Vagina (tissue), 2 donors: ENCODE measurements at places on chromosomes 2 and 18.

- no peaks in the 10 kb centered on the region for H3K36me3 ChIP-seq
- H3K4me1 ChIP-seq: peaks cover 7% of the 10 kb centered on the region
- H3K27me3 ChIP-seq: no peaks in the 10 kb centered on the region
- no peak overlapping the region for H3K4me3 ChIP-seq
- DNase-seq: no peak
Measured at GRCh38 chr2:109302319-109302718, 173.3 kb downstream of the SH3RF3 start.

GRCh38 chr2:179140571-179140970 lies 90.6 kb upstream of the CCDC141 start:
- no peak overlapping the region for H3K4me3 ChIP-seq
- H3K4me1 ChIP-seq: no peaks in the 10 kb centered on the region
- no peaks in the 10 kb centered on the region for H3K27me3 ChIP-seq
- no peak for DNase-seq
- no peak overlapping the region for H3K27ac ChIP-seq

GRCh38 chr2:26846334-26847306 lies 1.3 kb upstream of the DPYSL5 start:
- peaks cover 22% of the 10 kb centered on the region for H3K27me3 ChIP-seq
- H3K4me3 ChIP-seq: peak overlapping the region; percentile 55
- no peak overlapping the region for H3K27ac ChIP-seq
- H3K4me1 ChIP-seq: peaks cover 38% of the 10 kb centered on the region
- DNase-seq: no peak

- no peaks in the 10 kb centered on the region for H3K27me3 ChIP-seq
- no peak overlapping the region for H3K4me3 ChIP-seq
- peak overlapping the region; percentile 85 for H3K27ac ChIP-seq
- peaks cover 22% of the 10 kb centered on the region for H3K4me1 ChIP-seq
Measured at GRCh38 chr2:113200736-113201490, 27.1 kb downstream of the PSD4 start.
